NCI-H524 treated with DMSO at 0.1 percent for 48 hours (cell line): ENCODE measurements at places on chromosomes 3 and 15.

DNA sequence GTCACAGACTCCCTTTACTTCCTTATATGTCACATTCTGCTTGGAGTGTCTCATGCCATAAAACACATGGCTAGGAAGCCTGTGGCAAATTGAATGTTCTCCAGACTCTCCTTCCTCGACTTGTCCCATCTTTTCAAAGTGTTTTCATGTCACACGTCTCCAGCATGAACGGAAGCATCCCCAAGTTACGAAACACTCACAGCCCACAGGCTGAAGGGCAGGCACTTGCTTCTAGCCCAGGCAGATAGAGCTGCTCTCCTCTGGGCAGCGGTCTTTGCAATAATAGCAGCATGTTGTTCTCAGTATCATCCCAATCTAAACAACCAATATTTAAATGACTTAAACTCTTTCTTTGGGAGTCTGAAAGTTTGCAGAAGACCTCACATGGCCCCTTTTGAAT lies 85.3 kb upstream of the ADAMTS9 start:
- no peak for DNase-seq

- peak; percentile 89 for DNase-seq
These were observed 123.4 kb downstream of the ATP10A start for GRCh38 chr15:25739687-25740121.

DNA sequence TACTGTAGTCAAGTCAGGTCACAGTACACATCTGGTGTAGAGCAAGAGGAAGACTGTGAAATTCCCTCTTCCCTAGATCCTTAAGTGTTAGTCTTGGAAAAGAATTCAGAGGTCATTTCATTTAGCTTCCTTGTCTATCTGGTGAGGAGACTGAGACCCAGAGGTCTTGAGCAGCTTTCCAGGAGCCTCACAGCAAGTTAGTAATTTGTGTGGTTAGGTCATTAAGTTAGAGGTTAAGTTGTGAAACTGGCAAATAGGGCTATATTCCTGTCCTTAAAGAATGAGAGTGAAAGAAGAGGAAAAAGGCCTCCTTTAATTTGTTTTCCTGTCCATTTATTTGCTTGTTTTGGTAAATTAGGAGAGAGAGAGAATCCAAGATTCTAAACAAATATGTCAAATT lies 9.0 kb downstream of the PODXL2 start:
- no peak for DNase-seq

- no peak for DNase-seq
These were observed 22.6 kb upstream of the PEX5L start for GRCh38 chr3:180059356-180059755.

GRCh38 chr3:72890166-72890925 lies 2.5 kb downstream of the GXYLT2 start:
- DNase-seq, result no peak

GRCh38 chr3:22371607-22372291 lies 620.7 kb upstream of the ZNF385D start:
- no peak for DNase-seq

GRCh38 chr3:106170636-106171035 lies 301.8 kb upstream of the CBLB start:
- DNase-seq, result no peak

DNA sequence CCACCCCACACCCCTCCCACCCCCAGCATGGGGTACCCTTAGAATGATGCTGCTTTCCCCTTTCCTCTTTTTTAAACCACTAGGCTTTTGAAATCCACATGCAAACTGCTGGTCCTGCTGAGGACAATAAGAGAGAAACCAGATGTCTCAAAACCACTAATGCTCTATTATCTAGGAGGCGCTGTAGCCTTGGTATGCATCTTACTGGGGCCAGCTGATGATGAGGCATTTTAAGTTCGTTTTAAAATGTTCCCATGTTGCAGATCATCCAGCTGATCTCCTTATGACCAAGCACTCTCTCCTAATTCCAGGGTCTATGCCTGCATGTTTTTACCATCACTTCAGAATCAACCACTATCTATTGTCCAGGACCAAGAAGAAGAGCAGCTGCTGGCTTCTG lies 1.3 kb downstream of the NME9 start:
- DNase-seq, result peak; percentile 29

GRCh38 chr3:100159331-100160153 lies 45.2 kb upstream of the FILIP1L start:
- no peak for DNase-seq

DNA sequence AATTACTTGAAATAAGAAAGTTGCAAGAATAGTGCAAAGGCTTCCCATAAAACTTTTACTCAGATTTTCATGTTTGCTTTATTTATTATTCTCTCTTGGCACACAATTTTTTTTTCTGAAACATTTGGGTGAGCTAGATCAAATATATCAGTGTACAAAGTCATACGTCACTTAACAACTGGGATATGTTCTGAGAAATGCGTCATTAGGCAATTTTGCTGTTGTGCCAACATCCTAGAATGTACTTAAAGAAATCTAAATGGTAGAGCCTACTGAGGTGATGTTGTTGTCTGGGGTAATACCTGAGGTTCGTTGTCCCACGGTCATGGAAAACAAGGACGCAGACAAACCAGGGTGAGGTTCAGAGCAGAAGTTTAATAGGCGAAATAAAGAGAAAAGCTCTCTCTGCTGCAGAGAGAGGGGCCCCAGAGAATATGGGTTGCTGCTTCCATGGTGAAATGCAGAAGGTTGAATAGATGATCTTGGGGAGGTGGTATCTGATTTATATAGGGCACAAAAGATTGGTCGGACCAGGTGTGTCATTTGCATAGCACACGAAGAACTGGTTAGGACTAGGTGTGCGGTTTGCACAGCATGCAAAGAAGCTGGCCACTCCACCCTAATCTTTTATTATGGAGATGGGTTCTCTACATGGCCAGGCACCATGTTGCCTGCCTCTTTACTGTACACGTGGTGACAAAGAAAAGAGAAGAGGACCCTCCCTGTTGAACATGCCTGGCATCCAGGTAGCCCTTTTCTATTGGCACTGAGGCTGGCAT lies 8.8 kb upstream of the GRAMD1C start:
- DNase-seq, result no peak

DNA sequence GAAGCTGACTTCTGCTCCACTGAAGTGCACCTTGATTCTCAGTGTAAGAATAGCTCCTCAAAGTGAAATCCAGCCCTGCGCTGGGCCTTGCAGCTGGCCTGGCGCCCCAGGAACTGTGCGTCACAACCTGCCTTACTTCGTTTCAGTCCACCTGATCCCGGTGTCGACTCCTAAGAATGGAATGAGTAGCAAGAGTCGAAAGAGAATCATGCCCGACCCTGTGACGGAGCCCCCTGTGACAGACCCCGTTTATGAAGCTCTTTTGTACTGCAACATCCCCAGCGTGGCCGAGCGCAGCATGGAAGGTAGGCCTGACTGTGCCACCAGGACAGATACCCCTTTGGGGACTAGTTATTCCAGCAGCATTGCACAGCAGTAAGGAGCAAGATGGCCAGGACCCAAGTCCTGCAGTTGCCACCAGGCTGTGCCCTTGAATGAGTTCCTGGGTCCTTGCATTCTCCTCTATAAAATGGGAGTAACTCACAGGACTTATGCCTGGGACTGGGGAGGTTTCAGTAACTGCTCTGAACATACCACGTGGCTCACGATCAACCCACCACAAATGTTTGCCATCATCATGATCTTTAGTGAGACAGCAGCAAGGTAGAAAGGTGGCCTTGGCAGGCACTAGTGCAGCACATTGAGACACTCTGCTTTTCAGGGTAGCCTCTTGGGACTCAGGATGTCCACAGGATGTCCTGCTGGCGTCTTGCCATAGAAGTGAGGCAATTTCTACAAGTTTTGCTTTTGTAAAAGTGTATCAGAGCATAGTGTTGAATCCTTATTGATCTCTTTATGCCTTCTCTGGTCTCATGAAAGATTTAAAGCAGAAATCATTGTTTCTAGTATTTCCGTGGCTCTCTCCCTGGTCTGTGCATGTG lies 46.8 kb downstream of the PXYLP1 start:
- DNase-seq, result no peak

GRCh38 chr15:39785841-39786240 lies 3.2 kb upstream of the FSIP1 start:
- no peak for DNase-seq

- no peak for DNase-seq
These were observed 71.2 kb downstream of the TIGIT start for GRCh38 chr3:114364806-114365654.

- DNase-seq, result no peak
These were observed 12.3 kb downstream of the CA12 start for GRCh38 chr15:63369296-63369695.

DNA sequence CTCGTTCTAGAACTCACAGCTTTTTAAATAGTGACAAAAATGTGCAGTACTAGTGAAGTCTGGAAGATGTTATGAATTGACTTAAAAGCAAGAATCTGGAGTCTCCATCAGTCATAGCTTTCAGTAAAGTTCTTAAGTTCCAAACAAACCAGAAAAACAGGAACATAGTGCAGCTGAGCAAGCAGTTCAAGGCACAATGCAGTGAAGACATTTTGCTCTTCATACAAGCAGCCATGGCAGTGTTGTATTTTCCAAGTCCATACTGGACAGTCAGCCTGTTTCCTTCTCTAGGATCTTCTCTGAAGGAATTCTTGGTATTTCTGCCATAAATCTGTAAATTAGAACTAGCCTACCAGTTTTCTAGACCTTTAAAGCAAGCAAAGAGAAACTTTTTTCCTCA lies 90.5 kb downstream of the LRRC28 start:
- no peak for DNase-seq

DNA sequence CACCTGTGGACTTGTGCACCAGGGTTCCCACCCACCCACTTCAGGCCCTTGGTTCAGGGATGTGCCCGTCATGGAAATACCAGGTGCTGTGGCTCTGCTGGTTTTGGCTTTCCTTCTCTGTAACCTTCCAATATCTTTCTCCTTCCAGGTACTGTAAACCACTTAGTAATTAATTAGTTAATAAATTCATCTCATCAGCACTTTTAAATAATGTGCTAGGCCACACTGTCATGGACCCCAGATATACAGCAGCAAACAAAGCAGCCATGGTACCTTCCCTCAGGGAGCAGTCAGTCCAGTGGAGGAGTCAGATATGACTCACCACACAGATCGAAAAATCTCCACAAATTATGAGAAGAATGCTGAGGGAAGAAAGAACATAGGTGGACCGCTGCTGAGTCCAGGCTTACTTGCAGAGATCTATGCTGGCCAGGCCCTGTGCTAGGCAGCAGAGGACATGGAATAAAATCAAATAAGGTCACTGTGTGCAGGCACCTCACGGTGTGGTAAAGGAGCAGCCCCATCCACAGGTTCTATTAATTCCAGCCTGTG lies 6.8 kb upstream of the GATA2 start:
- DNase-seq, result no peak

- DNase-seq, result peak; percentile 56
These were observed 409.8 kb downstream of the TBL1XR1 start for GRCh38 chr3:176787506-176787905.

GRCh38 chr3:14340960-14341708 lies 61.3 kb upstream of the SLC6A6 start:
- DNase-seq, result no peak

DNA sequence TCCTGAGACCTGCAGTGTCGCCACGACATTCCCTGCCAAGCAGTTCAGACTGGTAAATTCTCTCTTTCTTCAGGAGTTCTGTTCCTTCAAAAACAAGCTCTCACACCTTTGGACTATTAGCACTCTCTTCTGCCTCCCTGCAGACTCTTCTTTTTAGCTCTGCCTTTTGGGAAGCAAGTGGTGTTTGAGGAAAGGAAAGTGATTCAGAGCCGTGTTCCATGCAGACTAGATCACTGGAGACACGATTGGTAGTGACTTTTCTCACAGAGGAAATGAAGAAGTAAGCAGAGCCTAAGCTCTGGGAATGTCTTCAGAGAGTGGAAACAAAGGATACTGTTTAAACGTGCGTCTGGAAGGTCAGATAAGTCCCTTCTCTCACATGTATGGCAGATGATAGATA lies 270.6 kb upstream of the TPRG1 start:
- no peak for DNase-seq

DNA sequence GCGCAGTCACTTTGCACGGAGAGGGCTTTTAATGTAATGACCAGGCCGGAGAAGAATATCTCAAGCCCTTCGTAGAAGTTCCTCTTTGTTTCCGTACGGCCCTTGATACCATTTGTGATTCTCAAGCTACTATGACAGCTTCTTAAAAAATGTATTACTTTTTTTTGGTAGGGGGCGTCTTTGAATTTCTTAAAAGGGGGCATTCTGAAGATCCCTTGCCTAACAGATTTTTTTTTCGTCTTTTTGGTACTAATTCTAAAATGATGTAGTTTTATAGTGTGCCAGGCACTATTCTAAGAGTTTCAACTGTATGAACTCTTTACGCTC lies 614.0 kb downstream of the MCTP2 start:
- DNase-seq, result no peak

GRCh38 chr3:36941658-36942057 lies 3.2 kb downstream of the TRANK1 start:
- DNase-seq, result no peak

DNA sequence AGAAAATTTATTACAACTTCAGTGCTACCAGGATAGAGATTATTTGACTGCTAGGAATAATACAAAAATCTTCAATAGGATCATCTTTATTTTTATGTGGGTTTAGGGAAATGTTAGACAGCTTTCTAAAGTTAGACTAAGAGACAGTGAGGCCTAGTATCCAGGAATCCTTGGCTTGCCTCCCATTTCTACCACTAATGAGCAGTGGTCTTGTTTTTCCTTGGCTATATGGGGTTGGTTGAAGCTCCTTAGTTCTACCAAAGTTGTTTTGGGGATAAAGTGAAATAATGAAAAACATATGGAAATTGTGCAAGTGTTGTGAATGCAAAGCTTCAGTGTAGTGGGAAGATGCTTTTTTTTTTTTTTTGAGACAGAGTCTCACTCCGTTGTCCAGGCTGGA lies 16.8 kb downstream of the AP4E1 start:
- DNase-seq, result no peak
